ENCODE measurements at places on chromosomes 1 and 21.

- DNase-seq = peak; percentile 95
Observed at GRCh38 chr1:42822800-42823392, 5.7 kb upstream of the SVBP start.

DNA sequence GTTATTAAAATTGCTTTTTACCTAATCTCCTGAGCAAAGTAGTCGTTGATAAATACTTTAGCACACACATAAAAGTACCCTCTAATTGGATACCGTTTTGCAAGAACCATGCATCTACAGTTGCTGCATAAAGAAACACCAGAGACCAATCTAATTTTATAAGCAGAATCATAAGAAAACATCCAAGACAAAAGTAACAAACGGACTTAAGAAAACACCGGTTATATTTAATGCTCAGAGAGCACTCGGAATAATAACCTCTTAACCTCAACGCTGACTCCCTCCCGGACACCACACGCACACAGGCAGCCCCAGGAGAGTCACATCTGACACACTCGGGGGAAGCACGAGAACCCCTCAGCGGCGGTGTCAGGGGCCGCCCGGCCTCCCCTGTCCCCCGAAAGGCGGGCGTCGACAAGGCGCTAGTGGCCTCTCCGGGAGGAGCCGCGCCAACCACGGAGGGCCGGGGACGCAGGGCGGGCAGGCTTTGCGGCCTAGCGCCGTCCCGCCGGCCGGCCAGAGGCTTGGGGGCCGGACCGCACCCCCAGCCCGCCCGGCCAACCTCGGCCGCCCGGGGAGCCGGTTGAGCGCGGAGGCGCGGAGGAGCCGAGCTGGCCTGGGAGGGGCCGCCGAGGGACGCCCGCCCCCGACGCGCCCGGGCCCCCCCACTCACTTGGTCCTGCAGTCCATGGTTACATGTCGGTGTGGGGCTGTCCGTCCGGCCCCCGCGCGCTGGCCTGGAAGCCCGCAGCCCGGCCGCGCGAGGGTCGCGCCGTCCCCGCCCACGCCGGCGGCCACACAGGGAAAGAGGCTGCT, 606 bp downstream of the DENND1B start:
- no peak for DNase-seq

DNA sequence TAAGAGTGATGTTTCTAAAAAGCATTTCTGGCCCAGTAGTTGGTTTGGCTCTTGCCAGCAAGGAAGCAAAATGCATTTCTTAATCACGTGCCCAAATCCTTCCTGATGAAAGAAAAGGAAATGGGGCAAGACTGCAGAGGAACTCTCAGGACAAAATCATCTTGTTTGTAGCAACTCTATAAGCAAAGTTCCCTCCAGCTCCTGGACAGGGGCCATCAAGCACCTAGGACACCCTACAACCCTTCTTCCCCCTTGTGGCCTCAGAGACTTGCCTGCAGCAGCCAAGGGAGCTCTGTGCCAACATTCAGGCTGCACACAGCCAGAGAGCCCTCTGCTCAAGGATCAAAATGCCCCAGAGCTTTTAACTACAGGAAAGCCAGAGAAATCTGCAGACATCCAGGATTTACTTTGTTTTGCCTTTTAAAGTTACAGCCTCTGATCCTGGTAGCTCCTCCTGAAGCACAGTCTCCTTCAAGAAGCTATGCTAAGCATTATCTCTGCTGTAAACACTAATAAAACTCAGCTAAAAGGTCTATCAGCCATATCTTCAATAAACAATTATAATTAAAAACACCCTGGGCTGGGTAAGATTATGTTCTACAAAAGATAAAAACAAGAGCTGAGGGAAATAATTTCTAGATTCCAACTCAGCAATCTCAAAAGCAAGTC, 105.0 kb downstream of the KIAA0319L start:
- DNase-seq = no peak

DNA sequence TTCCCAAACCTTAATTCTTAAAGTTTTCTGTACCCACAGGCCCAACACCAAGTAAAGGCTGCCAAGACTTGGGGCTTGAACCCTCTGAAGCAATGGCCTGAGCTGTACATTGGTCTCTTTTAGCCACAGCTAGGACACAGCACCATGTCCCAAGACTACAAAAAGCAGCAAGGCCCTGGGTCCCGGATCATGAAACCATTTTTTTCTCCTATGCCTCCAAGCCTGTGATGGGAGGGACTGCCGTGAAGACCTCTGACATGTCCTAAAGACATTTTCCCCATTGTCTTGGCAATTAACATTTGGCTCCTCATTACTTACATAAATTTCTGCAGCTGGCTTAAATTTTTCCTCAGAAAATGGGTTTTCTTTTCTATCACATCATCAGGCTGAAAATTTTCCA, 30.9 kb downstream of the ZNF670 start:
- no peak for DNase-seq

- no peak for DNase-seq
Observed at GRCh38 chr1:147781056-147781471, 20.7 kb upstream of the GJA5 start.

DNA sequence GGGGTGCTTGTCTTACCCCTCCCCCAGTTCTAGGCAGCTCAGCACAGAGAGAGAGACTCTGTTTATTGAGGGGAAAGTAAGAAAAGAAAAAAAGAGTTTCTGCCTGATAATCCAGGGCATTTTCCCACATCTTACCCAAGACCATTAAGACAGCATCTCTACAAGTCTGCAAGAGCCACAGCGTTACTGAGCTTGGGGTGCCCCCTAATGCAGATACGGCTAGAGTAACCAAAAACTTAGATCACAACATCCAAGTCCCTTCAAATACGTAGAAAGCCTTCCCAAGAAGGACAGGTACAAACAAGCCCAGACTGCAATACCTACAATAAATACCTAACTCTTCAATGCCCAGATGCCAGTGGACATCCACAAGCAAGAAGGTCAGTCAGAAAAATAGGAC, 6.2 kb upstream of the TEX50 start:
- no peak for DNase-seq

GRCh38 chr1:160550572-160551034, 27.5 kb upstream of the SLAMF6 start:
- no peak for DNase-seq

- DNase-seq = no peak
Observed at GRCh38 chr1:209822706-209823105, 5.1 kb upstream of the UTP25 start.

DNA sequence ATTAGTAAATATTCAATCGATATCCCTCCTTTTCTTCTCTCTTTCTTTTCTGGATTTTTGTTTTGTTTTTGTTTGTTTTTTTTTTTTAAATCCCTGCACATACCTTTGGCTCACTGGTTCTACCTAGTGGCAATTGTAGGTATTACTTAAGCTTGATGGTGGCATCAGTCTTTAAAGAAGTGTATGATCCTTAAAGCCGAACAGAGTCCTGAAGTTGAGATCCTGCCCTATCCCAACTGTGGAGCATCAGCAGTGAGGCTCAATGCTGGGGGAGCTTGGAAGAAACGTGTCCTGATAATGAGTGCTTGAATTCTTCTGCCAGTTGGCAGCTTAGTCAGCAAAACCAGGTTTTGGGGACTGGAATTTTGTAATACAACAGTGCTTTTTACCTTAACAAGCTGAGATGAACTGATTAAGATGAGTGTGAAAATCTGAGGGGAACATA, 60.8 kb downstream of the FASLG start:
- no peak for DNase-seq

GRCh38 chr1:43830802-43831201, 102.8 kb upstream of the ARTN start:
- DNase-seq = no peak

DNA sequence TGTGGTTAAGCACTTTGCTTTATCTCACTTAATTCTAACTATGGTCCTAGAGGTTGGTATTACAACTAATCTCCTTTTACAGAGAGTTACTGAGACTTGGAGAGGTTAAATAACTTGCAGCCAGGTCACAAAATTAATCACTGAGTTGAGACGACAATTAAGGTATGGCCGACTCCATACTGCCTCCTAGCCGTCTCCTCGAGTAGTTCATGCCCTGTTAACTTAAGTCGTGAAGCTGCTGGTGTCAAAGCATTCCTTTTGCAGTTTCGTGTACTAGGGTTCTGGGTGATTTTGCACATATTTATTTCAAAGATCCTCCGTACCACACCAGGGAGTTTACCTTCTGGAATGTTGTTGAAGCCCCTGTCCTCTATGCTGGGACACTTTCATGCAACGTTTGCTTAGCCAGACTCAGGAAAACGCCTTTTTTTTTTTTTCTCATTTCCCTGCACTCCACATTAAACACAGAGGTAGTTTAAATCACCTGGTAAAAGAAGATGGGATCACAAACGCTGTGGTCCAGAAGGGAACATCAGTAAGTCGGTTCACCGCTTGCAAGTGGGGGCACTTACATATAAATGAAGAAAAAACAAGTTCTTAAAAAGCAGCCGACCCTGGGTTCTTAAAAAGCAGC, 570 bp upstream of the NEK7 start:
- peak; percentile 45 for DNase-seq

DNA sequence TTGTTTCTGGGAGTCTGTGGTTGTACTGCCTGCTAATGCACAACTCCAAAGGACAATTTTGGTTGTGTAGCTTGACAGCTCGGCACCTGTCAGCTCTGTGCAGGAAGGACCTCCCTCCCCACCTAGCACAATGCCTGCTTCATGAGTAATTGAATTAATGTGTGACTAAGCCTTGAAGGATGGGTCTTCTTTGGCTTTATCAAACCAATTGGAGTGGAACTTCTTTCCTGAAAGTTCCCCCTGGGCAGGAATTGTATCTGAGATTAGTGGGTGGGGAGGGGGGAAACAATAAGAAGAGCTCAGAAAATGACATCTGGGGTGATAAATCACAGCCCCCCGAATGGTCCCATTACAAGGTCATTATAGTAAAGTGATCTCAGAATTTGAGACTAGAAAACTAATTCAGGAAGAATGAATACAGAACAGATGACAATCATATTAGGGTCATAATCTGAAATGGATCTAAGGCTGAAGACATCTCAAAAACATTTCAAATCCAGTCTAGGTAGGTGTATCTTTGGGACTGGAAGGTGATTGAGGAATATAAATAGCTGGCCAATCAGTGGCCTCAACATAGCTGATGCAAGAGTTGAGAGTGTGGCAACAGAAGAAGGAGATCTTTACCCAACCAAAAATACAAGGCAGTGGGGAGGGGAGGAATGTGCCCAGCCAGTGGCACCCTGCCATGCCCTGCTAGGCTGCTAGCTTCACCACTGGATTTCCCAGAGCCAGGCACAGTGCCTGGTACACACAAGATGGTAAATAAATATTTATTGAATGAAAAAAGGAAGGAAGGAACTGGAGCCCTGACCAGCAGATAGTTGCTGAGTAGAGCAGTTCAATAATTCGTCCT, 10.1 kb upstream of the SESN2 start:
- no peak for DNase-seq

DNA sequence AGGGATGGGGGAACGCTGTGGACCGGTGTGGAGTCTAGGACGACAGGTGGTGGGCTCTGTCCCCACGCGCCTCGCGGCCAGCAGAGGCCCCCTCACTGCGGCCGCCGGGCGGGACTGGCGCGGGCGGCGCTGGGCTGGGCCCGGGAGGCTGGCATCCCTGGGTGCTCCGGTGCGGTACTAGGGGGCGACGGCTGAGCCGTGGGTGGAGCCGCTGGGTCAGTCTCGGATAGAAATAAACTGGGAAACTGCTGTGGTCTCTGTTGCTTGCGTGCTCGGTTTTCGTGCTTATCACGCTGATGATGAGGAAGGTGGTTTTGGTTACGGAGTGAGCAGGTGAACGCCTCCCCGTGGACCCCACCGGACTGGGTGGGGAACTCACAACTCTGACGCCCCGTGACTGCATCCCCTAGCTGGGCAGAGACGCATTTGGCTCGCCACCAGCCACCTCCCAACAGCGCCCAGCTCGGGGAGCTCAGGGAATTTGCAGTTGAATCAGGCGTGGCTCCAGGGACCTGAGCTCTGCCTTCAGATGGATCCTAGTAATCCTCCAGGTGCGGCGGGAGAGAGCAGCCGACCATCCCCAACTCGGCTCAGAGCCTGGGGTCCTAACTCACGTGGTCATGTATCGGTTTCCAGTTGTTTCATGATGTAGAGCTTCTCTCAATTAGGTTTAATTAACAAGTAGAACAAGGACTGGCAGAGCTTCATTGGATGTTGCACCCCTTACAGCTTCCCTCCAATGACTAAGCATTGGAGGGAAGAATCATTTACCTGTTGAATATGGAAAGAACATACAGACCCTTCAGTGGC, 32.1 kb downstream of the HSD17B7 start:
- peak; percentile 66 for DNase-seq

Data from NCI-H748 treated with DMSO at 0.1 percent for 48 hours (cell line).